Glomerular endothelial cell (primary cell): ENCODE measurements at places on chromosomes 5 and 9. TPM values are rescaled to one million over a fixed set of nuclear protein-coding genes. Genes with fewer than 3 reads are reported as not detected.

DNA sequence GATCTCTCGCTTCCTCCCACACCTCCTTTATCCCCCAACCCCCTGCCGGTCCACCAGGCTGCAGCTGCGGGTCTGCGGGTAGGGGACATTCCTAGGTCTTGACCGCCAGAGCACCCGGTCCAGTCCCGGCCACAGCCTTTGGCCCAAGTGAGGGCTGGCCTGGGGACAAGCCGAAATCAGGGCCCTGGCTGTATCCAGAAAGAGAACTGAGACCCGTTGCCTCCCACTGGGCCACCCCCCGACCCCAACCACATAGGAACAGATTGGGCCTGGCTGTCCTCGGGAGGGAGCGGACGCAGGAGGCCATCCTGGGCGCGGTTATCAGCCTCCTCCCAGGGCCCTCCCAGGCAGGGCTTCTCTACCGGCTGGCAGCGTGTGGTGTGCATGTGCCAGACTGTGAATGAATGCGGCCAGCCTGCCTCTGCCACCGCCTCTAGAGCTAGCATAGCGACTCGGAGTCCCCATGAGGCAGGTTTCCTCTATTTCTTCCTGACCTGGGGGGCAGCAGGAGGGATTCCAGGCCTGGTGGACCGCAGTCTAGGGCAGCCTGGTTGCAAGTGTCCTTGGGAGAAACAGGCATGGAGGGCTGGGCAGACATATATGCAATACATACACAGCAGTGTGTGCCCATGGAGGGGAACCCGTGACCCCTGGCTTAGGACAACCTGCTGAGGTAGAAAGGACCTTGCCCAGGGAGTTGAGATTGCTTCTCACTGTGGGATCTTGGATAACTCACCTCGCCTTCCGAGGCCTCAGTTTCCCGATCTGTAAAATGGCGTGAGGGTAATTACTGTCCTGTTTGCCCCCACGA is 1.2 kb downstream of the N4BP3 start:
- DNase-seq = no peak

Gene HACD4
- 2.0 and 2.8 TPM in 2 replicates for total RNA-seq

DNA sequence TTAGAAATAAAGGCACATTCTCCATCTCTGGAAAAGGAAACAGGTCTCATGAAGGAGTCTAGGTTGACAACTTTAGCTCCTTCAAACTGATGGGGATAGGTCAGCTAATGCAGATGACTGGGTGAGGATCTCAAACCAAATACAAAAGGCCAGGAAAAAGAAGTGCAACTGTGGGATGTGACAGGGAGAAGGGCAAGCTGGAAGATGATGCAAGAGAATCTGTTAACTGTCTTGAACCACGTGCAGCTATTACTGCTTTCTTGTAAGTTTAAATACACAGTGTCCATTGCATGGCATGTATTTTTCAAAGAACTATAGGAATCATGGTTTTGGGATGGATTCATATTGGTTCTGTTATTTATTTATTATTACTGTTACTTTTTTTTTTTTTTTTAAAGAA is 331.8 kb downstream of the NDUFS4 start:
- DNase-seq = no peak

Gene DCAF10
- 29.7 and 40.3 TPM in 2 replicates for total RNA-seq

Gene CBY3
- total RNA-seq = 3.0 TPM in 1 of 2 replicates, not detected in the other

DNA sequence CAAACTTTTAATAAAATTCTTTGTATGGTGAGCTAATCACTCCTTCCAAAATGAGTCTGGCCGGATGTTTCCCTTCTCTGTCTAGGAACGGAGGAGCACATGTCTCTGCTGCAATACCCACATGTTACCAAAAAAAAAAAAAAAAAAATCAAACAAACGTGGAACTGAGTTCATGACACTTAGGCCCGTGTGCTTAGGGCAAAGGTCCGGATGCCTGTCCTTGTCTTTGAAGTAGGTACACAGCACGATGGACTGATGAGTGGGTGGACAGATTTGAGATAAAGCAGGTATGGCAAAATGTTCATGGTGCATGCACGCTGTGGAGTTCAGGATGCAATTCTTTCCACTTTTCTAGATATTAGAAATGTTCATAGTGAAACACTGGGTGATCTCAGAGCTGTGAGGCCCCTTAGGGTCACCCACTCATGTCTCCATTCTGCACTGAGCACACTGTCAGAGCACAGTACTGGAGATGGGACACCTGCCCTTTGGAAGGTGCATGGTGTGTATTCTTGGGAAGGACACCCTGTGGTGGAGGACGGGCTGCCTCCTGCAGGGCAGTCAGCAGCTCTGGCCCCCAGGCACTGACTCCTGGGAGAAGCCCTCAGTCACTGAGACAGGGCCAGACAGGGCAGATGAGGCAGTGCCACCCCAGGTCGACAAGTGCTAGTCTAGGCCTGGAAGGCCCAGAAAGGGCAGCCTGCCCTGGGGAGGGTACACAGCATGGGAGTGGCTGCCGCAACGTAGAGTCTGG is 43.6 kb downstream of the GADD45G start:
- no peak for DNase-seq
